ENCODE measurements at places on chromosomes 16 and 17.

DNA sequence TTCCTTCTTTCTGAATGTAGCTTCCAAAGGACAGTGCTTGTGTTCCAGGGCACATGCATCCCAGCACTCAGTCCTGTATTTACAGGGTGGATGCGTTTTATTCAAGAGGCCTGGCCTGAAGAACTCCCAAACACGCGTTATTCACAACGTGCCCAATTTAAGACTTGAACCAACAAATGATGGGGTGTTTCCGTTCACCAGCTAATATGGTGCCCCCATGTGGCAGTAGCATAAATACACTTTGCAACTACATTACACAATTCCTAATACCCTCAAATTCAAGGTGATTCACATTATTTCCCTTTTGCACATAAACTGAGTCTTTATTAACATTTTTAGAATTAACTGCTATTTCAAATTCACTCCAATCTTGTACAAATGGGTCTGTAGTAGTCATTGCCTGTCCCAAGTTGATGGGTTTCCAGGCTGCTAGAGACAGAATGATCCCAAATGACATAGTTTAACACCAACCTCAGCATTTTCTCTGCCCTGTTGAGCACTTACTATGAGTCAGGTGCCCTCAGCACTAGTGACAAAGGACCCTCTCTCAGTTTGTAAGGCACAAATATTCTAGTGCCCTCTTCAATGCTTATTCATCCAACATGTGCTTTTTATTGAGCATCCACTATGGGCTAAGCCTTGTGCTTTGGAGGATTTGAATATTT lies 26.9 kb downstream of the HSD17B2 start:
- DNase-seq: no peak

DNA sequence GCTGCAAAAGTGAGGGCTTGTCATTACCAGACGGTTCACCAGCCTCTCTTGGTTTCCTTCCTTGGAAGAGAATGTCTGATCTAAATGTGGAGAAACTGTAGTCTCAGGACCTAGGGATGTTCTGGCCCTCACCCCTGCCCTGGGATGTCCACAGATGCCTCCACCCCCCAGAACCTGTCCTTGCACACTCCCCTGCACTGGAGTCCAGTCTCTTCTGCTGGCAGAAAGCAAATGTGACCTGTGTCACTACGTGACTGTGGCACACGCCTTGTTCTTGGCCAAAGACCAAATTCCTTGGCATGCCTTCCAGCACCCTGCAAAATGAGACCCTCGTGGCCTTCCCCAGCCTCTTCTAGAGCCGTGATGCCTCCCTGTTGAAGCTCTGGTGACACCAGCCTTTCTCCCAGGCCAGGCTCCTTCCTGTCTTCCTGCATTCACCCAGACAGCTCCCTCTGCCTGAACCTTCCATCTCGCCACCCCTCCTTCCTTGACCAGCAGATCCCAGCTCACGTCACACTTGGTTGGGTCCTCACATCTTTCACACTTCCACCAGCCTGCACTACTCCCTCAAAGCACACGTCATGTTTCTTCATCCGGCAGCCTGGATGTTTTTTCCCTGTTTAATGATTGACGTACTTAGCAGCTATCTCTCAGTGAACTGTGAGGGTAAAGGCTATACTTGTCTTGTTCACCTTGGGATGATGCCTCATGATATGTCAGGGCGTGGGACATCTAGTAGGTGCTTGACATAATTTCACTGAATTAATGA lies 4.3 kb downstream of the ZNF768 start:
- no peak for DNase-seq

- DNase-seq: no peak
Measured at GRCh38 chr16:66926961-66927436, 1.7 kb upstream of the RRAD start.

DNA sequence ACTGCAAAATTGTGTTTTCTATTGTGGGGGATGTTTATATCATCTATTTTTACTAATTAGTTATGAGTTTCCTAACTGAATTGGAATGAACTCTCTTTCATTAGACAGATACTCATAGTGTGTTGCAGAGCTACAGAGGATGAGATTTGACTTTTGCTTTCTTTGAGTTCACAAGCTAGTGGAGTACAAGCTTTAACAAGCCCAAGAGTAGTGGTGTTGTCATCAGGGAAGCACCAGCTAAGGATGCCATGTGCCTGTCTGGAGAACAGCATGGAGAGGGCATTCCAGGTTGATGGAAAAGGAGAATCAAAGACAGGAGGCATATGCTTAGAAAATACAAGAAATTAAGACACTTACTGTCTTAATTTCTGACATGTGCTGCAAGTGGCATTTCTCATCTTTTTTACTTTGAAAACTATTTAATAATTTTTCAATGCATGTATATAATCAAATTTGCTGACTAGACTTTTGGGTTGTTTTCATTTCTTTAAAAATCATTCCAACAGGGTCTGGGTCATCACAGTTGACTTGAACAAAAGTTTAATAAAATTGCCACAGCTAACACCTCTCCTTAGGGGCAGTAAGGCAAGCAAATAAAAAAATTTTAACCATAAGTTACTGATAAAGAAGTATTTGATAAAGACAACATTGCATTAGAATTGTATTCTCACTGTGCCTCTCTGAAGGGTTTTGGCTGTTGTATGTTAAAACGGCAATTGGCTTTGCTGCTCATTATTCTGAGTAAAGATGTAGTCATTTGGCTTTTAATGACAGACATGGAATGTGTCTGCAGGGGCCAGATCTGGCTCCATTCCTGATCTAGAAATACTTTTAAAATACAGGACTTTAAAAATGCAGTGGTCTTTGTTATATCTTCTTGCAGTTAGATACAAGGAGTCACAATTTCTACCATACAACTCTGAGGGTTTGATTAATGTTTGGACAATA lies 323.7 kb upstream of the CDH11 start:
- no peak for DNase-seq

- no peak for DNase-seq
Measured at GRCh38 chr16:21186326-21186691, 25.1 kb downstream of the ZP2 start.

All from stimulated activated CD4-positive, alpha-beta T cell treated with anti-CD3 and anti-CD28 coated beads, Interleukin-12 subunit alpha, Interleukin-12 subunit beta, amount 100 ng/mL, for 48 hours (primary cell).